ENCODE measurements at places on chromosomes 6 and 20.

DNA sequence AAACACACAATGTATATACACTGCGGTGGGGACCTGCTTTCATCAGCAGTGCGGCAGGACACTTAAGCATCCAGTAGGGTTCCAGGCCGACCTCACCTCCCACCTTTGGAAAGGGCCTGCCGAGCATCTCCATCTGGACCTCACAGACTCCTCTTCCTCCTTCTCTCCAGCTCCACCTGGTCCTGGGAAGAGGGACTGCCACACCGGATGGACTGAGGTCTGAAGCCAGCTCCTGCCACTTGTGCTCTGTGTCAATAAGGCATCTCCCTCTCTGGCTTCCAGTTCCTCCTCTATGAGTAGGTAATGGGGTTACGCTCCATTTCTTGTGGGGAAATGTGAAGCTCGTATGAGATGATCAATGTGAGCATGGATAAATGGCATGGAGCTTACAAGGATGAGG, 19.1 kb upstream of the NNAT start:
- no peak for DNase-seq

DNA sequence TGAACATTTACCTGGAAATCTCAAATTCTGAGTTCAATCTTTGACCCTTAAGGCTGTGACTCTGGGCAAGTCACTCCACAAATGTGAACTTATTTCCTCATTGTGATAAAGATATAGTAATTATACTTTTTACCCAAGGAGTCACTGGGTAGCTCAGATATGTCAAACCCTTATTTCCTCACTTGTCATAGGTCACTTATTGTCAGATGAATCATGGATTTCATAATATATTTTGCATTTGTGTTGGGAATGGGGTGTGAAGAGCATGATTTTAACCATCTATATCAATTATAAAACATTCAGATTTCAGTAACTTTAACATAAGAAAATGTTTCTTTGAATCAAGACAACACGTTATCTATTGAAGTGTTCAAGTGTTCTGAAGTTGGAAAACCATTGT, 3.7 kb upstream of the CARMIL1 start:
- no peak for DNase-seq

GRCh38 chr6:40477246-40478126, 109.7 kb downstream of the LRFN2 start:
- DNase-seq, result peak; percentile 31

GRCh38 chr20:48789781-48790472, 37.9 kb downstream of the PREX1 start:
- DNase-seq, result no peak

DNA sequence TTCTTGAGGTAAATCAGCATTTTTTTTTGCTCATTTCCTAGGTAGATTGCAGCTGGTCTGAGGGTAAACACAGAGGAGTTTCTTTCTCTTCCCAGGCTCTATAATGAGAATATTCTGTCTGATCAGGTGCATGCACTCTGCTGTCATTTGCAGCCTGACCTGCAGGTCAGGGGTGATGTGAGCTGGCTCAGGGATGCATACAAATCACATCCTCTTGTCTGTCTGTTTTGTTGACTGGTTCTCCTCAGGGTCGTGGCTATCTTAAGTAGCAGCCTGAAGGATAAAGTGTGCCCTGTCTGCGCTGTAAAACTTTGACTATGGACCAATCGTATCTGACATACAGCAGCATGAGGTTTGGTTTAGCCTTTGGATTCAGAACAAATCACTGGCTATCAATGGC, 183.4 kb upstream of the POU3F2 start:
- DNase-seq, result no peak

DNA sequence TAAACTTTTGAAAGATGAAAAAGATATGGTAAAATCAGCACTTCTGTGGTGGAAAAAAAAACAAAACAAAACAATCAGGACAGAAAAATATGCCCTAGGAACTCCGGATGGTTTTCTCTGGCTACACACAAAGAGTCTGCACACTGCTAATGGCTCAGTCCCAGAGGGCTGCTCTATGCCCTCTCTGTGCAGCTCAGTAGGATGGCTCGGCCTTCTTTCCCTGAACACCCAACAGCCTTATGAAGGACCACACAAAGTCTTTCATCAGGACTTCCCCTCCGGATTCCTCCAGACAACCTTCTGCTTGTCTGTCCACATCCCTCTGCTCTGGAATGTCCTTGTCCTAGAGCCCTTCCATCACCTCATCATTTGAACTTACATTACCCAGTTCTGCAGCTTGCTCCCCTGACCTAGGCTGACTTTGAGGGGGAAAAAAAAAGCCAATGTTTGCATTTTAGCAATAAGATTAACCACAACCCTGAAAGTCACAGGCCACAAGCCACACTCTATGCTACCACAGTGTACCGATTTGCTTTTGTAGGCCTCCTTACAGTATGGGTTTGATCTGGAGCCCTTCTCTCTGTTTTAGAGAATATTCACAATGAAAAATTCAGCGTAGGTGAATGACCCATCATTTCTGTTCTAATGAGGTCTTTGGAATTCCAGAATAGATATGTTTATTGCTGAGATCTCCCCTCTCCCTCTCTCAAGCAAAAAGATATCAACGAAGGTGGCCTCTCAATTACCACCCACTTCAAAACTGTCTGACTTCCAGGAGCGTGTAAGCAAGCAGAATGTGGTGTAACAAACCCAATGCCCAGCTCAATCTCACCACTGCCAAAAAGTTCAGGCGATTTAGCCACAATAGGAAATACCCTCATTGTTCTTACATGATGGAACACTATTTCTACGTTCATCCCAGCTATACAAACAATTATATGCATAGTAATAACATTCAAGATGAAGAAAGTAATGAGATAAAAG, 164.0 kb downstream of the GMDS start:
- DNase-seq, result no peak

GRCh38 chr6:118992186-118992795, 57.3 kb upstream of the MCM9 start:
- DNase-seq, result no peak

DNA sequence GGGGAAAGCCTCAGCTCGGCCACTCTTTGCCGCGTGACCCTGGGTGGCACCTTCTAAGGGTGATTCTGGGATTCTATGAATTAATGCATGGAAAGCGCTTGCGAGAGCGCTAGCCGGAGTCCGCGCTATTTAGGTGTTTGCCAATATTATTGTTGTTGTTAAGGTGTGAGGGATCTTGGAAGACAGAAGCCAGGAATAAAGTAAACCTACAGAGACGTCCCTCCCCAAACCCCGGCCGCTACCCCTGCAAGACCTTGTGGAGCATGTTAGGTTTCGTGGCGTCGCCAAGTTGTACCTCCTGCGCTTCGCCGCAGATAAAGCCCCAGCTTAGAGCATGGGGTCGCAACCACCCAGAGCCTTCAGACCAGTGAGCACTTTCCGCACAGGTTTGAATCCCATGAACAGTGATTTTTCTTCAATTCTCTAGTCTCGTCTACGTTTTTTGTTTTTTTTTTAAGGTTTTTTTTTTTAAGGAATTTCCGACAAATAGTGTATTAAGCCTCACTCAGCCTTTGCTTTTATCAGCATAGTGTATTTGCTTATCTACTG, 16.9 kb upstream of the ZSCAN9 start:
- no peak for DNase-seq

DNA sequence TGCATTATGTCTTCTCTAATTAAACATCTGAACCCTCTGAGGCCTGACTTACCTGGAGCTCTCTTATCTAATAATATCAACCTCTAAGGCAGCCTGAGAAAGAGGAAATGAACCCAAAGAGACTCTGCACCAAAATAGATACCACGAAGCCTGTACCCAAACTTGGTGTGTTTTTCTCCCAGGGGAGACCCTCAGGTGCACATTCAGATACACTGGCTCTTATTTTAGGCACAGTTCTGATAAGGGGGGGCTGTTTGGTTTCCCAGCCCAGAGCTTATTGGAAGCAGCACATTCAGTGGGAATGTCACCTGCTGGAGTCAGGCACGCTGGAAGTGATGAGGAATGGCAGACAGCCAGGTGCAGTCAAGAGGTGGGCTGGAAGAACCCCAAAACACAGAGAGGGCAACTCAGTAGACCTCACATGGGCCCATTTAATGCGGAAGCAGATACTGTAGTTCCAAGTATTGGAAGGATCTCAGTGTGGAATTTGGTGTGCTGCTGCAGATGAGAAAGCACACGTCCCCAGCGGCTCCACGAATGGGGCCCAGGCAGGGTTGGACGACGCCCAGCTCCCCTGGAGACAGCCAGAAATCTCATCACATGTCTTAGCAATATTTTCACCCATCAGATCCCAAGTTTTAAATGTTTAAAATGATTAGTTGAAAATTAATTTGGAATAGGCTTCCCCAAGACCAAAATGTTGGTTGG, 9.7 kb upstream of the CCR6 start:
- DNase-seq, result no peak

DNA sequence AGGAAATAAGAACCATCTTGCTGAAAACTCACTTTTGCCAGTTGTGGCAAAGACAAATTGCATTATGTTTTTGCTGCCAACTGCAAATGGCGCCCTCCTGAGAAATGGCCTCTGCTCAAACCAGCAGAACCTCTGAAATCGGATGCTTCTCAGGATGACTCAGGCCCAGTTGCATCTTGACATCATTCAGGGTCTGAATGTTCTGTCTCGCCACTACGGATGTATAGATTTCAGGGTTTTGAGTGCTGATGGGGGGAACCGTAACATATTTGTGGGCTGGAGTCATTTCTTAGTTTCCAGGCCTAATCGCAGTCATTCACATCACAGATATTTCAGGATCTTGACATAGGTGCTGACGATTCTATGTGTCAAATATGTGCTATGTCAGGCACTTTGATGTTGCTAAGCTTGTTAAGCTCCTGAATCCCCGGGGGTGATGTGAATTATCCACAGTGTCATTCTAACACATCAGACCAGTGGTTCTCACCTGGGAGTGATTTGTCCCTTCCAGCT, 207.1 kb downstream of the NFATC2 start:
- DNase-seq, result no peak

GRCh38 chr6:10759884-10760329, 12.3 kb downstream of the TMEM14B start:
- no peak for DNase-seq

Data from NCI-H1105 (cell line).